ENCODE measurements at places on chromosomes 13 and 19. TPM values are rescaled to one million over a fixed set of nuclear protein-coding genes. Genes with fewer than 3 reads are reported as not detected.

DNA sequence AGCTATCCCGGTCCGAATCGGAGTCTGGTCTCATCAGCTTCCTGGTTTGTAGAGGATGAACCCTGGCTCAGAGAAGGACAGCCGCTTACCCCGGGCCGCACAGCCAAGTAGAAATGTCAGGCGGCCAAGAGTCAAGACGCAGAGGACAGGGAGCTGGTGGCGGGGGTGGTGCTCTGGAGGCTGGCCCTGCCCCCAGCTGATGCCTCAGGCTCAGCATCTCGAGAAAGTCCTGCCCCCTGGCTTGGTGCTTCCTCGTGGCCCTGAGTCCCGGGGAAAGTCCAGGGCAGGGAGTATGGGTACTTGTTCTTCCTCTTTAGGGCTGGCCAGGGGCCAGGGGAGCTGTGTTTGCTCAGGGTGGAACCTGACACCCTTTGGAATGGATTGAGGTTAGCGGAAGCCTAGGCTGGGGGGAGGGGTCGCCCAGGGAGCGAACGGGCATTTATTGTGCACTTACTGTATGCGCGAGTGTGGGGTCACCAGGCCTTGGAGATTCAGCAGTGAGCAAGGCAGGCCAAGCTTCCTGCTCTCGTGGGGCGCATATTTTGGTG is 2.2 kb downstream of the TJP3 start:
- peak; percentile 91 for DNase-seq

DNA sequence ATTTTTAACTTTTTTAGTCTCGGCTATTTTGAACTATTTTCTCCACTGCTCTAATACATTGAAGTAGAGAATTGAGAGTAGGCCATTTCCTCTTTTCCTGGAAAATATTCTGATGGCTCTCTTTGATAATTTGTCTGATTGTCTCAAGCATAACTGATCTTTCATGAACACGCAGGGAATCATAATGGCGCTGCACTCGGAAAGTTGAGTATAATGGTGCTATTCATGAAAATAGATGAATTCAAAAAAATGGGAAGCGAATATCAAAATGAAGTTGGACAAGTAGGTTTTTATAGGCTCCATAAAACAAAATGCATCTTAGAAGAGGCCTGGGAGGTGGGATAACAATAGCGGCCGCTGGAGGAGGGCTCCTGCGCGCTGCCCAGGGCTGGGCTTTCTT is 29.0 kb downstream of the COL4A2 start:
- no peak for DNase-seq

DNA sequence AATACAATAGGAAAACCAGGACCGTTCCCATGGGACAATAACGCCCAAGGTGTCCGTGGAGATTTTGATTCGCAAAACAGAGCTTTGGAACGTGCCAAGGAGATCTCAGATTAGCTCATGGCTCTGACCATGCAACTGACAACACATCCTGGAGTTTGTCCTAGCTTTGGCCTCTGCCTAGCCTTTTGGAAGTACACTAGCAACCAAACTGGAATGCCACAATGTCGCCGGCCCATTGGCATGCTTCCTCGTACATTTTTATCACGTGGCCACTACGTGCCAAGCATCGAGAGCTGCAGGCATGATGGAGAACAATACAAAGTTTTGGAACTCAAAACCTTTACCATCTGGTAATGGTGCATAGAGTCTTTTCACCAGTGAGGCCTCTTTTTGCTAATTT is 256.5 kb downstream of the DCLK1 start:
- no peak for DNase-seq

DNA sequence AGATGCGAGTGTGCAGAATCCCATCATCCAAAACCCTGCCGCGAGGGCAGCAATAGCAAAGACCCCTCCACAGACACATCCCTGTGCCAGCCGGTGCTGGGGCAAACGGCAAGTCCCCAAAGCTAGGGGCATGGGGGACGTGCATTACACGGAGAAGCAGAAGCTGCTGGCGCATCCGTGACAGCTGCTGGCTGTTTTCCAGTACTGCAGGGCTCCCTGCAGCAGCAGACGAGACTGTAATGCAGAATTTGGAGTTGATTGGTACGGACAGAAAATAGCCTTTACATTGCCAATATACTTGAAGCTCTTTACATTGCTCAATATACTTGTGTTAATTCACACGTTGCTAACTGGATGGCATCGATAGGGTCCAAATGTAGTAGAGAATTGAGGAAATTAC is 77.2 kb upstream of the TMTC4 start:
- DNase-seq, result no peak

DNA sequence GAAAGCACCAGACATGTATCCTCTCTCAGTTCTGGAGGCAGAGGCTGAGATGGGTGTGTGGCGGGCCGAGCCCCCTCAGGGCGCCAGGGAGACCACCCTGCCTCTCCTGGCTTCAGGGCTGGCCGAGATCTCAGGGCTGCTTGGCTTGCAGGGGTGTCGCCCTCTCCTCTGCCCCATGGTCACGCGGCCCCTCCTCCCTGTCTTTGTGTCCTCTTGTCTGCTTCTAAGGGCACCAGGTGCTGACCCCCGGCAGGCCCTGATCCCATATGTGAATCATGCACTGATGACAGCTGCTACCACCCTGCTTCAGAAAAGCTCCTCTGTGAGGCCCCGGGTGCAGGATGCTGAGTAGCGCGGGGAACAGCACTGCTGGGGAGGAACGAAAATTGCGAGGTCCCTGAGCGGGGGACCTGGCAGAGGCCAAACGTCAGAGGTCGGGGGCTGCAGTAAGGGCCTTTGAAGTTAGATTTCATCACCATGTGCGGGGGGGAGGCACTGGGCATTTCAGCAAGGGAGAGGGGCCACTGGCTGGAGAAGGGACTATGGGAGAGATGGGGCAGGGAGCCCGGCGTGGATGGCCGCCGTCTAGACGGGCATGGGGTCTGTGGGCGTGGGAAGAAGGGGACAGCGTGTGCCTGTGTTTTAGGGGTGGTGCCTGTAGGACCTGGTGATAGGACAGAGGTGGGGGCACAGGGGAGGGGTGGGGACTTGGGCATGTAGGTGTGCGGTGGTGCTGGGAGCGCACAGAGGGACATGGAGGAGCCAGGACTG is 125.2 kb downstream of the KDM4B start:
- no peak for DNase-seq

- DNase-seq, result peak; percentile 87
These were observed 1.8 kb downstream of the TNPO2 start for GRCh38 chr19:12721656-12722565.

- DNase-seq, result no peak
These were observed 126.1 kb upstream of the MCF2L start for GRCh38 chr13:112842931-112843391.

DNA sequence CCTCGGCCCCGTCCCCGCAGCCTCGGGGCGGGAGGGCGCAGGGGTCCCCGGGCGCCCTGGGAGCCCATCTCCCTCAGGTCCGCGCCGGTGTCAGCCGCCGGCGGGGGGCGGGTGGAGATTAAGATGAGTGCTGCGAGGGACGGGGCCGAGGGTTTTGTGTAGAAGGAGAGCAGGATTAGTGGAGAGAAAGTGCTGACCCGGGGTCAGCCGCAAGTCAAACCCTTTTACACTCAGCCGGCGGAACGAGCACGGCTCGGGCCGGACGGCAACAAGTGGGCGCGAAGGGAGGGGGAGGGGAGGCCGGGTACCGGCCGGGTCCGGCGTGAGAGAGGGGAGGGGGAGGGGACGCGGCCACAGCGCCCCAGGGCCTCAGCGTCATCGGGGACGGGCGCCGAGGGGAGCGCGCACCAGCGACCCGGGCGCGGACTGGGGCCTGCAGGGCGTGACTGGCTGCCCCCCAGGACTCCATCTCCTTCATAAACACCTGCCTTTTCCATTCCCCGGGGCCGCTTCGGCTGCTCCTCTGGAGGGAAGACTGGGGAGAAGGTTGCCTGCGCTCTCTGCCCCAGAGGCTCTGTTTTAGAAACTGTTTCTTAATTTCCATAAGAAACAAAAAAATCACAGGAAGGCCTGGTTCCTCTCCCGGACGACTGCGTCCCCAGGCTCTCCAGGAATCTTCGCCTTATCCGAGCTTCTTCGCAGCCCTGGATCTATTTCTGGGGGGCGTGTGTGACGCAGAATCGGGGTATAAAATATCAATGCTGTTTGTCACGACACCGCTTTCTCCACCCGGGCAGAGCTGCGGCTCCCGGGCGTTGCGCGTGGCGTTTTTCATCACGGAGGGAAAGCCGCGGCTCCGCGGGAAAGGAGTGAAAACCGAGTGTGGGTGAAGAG is 6.5 kb downstream of the SOX1 start:
- no peak for DNase-seq

DNA sequence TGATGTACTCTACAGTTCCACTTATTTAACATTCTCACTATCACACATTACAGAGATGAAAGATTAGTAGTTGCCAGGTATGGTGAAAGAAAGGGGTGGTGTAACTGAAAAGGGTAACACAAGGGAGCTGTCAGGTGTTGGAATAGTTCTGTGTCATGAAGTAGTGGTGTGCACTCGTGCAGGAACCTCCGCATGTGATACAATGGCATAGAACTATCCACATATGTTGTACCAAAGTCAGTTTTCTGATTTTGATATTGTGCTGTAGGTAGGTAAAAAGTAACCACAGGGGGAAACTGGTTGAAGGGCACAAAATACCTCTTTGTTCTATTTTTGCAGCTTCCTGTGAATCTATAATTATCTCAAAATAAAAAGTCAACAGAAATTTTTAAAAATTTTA is 24.4 kb upstream of the RPL21 start:
- DNase-seq, result no peak

DNA sequence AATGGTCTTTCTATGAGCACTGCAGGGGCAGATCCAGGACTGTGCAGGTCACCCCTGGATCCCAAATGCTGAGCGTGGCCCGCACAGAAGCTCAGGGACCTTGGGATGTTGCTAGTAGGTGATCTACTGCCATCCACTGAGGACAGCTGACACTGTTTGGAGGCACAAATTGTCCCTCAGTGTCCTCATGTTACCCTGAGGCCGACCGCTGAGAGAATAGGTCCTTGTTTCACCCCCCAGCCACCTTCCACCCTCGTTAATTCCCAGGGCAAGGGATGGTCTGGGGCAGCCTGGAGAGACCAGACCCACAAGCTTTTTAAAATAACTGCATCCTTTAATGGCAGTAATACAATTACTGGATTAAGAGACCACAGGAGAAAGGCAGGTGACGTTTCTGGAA is 15.4 kb upstream of the TMEM160 start:
- no peak for DNase-seq

- DNase-seq, result no peak
These were observed 4.9 kb upstream of the GIPC3 start for GRCh38 chr19:3580156-3580934.

DNA sequence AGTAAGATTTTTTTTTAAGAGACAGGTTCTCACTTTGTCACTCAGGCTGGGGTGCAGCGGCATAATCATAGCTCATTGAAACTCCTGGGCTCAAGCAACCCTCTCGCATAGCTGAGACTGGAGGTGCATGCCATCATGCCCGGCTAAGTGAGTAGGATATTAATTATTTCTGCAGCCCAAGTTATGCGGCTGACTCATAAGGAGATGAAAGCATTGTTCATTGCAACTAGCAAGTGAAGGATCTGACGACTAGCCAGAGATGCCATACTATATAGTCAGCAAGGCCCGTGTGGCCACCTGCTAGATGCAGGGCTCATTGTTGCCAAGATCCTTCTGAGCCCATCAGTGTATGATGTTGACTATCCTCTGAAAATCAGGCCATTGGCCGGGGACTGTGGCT is 45.2 kb downstream of the ABCC4 start:
- DNase-seq, result no peak

DNA sequence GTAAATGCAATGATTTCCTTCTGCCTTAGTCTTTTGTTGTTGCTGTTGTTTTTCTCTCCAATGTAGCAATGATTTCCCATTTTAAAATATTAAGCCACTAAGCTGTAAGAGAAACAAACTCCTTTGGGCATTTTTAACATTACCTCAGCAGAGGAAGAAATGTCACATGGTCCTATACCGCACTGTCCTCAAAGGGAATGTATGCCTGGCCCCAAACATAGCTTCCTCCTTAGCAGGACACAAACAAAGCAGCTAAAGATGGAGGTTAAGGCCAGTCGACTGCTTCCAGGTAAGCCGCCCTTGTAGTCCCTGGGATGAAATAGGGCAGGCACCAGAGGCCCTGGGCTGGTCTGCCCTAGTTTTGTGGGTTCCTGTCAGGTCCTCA is 249.0 kb downstream of the TSHZ3 start:
- DNase-seq, result no peak

DNA sequence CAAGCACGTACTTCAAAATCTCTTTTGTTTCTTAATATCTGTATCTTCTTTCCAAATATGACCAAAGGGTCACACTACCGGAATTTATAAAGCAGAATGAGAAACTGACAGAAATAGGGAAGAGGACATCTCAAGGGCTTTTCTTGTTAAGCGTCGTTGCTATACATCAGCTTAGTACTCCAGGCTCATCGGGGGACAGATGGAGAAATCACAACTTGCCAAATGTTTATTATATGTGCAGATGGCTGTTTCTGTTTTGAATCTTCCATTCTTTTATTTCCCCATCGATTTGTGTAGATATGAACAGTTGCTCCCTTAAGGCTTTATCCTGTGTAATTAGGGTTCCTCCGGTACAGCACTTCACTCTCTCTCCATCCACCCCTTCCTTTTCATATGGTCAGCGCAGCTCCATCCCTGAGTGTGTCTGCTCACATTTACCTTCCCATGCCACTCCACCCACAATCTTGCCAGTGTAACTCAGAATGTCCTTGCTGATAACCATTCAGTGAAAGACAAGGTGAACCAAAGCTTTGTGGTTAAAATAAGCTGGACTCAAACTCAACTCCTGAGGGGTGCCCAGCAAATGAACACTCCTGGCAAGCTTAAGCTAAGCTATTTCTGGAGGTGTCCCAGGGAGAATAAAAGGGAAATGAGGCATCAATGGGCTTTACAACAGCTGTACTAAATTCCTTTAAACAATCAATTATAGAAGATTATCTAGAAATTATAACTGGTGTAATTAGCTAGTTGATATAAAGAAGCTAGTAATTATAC is 51.3 kb downstream of the TBC1D4 start:
- DNase-seq, result no peak

GRCh38 chr19:3405261-3405653 is 38.9 kb downstream of the NFIC start:
- no peak for DNase-seq

- DNase-seq, result no peak
These were observed 27.7 kb downstream of the MAP2K2 start for GRCh38 chr19:4096049-4096892.

GRCh38 chr13:102900193-102900608 is 54.4 kb downstream of the ERCC5 start:
- DNase-seq, result no peak

SIGLEC14 gene
- total RNA-seq, result 13.4 TPM

PSG3 gene
- total RNA-seq, result not detected

AXL gene
- total RNA-seq, result 35.2 TPM

C1QTNF9 gene
- total RNA-seq, result not detected

ZNF763 gene
- total RNA-seq, result 5.7 TPM
